ENCODE measurements at places on chromosomes 1 and 21.

DNA sequence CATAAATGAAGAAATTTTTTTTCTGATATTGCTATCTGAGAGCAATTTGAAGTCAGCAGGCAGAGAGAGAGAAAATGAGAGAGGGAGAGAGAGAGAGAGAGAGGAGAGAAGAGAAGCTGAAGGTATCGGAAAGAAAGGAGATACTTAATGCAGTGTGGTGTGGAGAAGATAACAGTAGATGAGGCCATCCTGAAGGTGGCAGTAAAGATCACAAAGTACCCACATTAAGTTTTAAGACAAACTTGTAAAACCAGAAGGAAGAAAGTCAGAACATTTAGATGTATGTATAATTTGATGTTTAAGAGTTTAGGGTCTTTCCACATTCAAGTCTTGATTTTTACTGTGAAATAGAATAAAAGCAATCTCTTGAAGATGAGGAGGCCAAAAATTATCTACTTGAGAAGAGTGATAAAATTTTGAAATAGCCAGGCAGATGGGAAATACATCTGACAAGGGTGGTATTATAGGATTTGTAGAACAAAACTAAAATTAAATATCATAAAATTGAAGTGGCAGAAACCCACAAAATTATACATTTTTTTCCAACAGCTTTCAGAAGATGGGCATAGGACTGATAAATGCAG, 1753.4 kb downstream of the MRPL39 start:
- DNase-seq = peak; percentile 13

DNA sequence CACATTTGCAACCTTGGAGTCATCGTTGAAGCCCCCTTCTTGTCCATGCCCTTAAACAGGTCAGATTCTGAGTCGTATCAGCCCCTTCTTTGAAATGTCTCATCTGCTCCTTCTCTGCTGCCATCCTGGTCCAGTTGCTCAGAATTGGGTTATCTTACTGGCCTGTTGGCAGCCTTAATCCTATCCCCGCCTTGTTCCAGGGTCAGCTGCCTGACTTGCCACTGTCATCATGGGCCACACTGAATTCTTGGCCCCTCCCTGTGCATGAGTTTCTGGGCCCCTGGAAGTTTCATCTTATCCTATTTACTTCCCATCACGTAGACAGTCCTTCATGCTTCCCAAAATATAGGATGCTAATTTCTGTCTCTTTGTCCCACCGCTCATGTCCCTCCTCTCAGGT, 23.7 kb downstream of the IRF2BP2 start:
- DNase-seq = no peak

- no peak for DNase-seq
Observed at GRCh38 chr1:22225858-22226589, 83.1 kb upstream of the WNT4 start.

DNA sequence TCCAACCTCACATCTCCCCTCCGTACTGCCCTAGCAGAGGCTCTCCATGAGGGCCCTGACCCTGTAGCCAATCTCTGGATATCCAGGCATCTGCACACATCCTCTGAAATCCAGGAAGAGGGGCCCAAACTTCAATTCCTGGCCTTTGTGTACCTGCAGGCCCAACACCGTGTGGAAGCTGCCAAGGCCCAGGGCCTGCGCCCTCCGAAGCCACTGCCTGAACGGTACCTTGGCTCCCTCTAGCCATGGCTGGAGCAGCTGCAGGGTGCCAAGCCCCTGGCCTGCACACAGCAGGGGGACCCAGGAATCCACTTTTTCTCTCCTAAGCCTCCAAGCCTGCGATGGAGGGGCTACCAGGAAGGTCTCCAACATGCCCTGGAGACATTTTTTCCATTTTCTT, 84.2 kb downstream of the PTGER3 start:
- no peak for DNase-seq

DNA sequence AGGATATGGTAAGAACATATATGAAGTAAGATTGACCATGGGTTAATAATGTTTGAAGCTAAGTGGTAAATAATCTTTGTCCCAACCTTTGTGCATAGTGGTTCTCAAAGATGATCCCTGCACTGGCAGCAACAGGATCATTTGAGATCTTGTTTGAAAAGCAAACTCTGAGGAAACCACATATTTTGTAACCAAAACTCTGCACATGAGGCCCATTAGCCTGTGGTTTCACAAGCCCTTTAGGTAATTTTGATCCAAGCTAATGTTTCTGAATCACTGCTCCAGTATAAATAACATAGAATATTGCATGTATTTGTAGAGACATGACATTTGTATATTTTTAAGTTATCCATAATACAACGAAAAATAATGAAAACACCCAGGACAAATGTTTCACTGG, 147.9 kb upstream of the RGS18 start:
- no peak for DNase-seq

DNA sequence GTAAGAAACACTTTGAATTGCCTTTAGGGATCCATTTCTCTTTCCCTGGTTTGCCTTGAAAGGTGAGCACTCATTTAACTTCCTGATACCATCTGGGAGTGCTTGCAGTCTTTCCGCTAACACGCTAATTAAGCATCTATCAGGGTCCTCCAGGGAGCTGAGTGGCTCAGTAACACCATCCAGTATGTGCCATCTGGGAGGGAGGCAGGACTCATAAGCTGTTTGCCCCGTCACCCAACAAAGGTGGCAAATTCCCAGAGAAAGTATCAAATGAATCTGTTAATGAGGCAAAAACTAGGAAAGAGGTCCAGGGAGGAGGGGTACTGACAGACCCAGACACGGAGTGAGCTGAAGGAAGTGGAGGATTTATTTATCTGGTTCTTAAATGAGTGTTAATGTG, 430.9 kb downstream of the HLX start:
- no peak for DNase-seq

GRCh38 chr1:92975551-92976232, 14.4 kb upstream of the DIPK1A start:
- DNase-seq = no peak

GRCh38 chr1:43836267-43836951, 97.2 kb upstream of the ARTN start:
- DNase-seq = no peak

DNA sequence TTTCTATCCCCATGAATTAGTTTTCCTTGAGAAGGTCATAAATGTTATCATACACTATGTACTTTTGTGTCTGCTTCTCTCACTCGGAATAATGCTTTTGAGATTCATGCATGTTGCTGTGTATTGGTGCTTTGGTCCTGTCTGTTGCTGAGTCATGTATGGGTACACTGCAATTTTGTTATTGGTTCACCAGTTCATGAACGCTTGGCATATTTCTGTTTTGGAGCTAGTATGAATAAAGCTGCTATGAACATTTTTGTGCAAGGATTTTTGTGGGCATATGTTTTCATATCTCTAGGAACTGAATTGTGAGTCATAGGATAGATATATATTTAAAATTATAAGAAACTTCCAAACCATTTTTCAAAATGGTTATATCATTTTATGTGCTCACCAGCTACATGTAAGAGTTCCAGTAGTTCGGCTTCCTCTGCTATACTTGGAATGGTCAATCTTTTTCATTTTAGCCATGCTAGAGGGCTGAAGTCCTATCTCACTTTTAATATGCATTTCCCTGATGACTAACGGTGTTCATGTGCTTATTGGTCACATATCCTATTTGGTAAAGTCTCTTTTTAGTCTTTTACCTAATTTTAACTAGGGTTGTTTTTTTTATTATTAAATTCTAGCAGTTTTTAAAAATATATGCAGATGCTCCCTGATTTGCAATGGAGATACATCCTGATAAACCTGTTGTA, 38.2 kb downstream of the ETS2 start:
- DNase-seq = peak; percentile 83

DNA sequence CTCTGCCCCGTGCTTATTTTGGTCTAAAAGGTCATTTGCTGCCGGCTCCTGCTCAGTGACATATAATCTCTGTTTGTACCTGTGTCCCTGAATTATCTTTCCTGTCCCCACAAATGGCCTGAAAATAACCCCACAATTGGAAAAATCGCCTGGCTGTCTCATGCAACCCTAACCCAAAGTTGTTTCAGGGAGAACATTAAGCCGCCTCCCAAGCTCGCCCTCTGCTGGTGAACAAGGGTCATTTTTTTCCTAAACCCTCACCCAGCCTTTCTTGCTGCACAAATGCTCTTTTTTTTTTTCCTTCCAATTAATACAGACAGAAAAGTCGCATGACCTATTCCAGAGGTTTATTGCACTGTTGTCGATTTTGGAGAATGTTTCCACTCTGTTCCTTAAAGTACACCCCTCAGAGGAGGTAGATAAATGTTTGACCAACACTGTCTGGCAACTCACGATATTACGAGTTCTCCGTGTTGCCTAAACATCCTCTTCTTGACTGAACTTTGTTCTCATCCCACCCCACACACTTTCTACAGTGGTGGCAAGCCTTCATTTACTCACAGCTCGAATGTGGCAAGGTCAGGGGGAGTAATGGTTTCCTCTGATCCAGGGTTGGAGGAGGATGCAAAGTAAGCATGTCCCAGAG, 148.7 kb downstream of the ZZZ3 start:
- peak; percentile 87 for DNase-seq

- DNase-seq = no peak
Observed at GRCh38 chr1:208251911-208252835, 8.0 kb upstream of the PLXNA2 start.

- DNase-seq = no peak
Observed at GRCh38 chr1:33348676-33349080, 27.8 kb upstream of the A3GALT2 start.

DNA sequence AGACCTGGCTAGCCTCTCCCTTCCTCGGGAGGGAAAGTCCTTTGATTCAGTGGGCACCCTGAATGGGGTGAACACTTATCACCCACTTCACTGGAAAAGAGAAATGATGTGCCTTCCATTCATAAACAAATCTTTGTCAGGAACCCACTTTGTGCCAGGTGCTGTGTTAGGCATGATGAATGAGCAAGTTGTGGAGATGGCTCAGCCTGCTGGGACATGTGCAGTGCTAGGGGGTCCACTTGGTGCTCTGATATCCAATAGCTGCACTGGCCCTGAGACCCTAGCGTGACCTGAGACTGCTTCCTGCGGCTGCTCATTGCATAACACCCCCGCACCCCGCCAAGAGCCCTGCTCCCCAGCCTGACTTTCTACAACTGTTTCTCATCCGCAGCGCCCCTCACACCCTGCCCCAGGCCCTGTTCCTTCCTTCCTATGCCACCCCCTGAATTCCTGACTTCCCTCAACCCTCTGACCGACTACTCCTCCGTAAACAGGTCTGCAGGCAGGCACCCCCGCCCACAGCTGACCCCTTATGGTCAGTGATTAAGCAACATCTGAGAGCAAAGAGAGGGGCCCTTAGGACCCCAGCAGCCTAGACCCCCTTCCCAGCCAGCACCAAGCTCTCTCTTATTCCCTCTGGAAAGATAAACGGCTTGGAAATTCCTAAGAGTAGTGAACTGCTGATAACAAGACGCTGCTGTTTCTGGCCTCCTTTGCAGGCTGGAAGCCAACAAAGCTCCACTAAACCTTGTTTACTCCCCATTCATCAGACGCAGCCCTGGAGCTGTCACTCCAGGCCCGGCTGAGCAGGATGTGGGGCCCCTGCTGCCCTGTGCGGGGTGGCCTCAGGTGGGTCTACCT, 12.9 kb downstream of the CSRP1 start:
- peak; percentile 86 for DNase-seq

DNA sequence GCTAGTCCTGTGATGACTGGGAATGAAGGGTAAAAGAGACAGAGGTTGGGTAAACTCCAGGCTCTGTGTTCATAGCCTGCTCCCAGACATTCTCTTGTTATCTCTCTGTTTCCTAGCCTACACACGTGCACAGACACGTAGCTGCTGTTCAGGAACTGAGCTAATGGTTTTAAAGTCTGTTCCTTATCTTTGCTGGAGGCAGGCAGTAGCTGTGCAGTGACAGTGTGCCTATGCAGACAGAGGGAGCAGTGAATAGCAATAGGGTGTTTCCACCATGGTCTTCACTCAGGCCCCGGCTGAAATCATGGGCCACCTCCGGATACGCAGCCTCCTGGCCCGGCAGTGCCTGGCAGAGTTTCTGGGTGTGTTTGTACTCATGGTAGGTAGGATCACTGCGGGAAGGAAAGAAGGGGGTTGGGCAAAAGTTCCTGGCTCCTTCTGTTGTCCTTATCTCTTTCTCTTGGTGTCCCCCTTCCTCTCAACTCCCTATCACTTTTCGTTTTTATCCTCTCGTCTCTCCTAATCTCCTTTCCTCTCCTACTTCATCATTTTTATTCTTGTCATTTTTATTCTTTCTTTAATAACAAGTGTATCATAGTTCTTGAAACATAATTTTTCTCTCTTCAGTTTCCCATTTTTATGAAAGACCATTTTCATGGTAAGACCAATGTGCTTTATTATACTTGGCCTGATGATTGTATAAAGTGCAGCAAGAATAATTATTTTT, at the start of gene AQP10:
TSS of gene AQP10 (plus strand) at position 212 of the 727 bp plus-strand sequence. CDS start at position 275, 63 bp downstream.
- DNase-seq = peak; percentile 86

GRCh38 chr1:232184561-232185530, 445.1 kb downstream of the SIPA1L2 start:
- DNase-seq = no peak

DNA sequence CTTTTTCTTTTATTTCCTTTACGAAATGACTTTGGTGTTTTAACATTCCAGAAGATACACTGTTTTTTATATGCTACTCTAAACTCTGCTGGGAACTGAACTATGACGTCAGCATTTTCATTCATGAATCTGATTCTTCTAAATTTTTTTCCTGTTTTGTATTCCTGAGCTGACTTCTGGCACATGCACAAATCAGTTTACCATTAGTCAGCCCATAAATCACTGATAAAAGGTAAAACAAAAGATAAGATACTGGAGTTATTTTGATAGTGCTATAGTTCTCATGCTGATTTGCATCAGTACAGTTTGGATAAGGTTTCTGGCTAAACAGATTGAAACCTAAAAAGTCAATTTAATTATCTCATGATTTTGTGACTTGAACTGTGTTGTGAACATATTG, 10.4 kb downstream of the CAMTA1 start:
- DNase-seq = peak; percentile 80

GRCh38 chr1:164786980-164787833, 228.2 kb downstream of the PBX1 start:
- DNase-seq = peak; percentile 88
